ENCODE measurements at places on chromosomes 7 and 10. TPM values are rescaled to one million over a fixed set of nuclear protein-coding genes. Genes with fewer than 3 reads are reported as not detected.

The MPP7 gene
- 39.1 TPM for total RNA-seq

DNA sequence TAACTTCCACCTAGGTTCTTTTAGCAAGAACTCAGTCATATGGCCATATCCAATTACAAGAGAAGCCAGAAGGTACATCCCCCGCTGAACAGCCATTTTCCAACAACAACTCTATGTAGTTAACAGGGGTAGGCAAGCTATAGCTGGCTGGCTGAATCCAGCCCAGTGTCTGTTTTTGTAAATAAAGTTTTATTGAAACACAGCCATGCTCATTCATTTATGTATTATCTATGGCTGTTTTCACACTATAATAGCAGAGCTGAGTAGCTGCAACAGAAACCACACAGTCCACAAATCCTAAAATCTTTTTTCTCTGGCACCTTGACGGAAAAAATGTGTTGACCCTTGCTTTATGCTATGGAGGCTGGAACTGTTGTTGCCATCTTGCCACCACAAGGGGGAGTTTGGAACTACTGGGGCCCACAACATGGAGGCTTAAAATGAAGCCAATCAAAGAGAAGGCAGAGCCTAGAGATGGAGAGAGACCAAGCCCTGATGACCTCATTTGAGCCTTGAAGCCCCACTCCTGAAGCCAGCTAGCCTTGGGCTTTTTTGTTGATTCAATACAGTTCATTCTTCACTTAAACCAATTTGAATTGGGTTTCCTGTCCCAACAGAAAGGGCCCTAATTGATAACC, 33.3 kb upstream of the XPNPEP1 start:
- no peak for DNase-seq

DNA sequence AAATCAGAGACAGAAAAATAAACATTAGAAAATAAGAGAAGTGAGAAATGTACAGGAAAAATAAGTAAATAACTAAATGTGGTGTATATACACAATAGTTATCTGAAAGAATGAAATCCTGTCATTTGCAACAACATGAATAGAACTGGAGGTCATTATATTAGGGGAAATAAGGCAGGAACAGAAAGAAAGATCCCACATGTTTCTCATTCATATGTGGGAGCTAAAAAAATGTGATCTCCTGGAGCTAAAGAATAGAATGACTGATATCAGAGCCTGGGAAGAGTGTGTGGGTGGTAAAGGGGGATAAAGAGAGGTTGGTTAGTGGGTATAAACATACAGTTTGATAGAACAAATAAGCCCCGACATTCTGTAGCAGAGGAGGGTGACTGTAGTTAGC, 27.3 kb downstream of the PLXDC2 start:
- no peak for DNase-seq

- no peak for DNase-seq
Observed at GRCh38 chr10:73817826-73818225, 6.4 kb upstream of the NDST2 start.

DNA sequence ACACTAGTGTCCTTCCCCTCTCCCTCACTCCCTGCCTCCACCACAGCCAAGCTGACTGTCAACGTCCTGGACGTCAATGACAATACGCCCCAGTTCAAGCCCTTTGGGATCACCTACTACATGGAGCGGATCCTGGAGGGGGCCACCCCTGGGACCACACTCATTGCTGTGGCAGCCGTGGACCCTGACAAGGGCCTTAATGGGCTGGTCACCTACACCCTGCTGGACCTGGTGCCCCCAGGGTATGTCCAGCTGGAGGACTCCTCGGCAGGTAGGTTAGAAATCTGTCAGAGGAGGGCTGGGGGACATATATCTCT, 24.9 kb upstream of the VSIR start:
- no peak for DNase-seq

Measured in suprapubic skin (tissue), 4 donors.